ENCODE measurements at places on chromosomes 16 and 17.

- no peak for DNase-seq
Observed at GRCh38 chr16:62105244-62105643, 69.0 kb upstream of the CDH8 start.

- peak; percentile 96 for DNase-seq
Observed at GRCh38 chr17:77086433-77087010, 54.2 kb upstream of the SEC14L1 start.

DNA sequence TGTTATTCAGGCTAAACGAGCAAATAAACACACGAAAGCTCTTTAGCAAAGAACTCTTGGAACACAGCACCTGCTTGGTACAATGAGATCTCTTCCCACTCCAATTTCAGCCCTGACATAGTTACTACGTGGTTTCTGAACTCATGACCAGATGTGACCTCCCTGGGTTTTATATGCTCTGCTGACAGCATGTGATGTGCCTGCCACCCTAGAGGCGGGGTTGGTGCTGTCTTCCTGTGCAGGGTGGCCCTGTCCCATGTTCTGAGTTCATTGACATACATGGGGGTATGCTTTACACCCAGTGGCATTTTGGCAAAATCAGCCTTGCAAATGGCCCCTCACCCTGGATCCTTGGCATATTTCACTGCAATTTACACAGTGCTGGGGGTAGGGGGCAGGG is 475.3 kb upstream of the ZFHX3 start:
- no peak for DNase-seq

GRCh38 chr16:88120812-88121211 is 169.6 kb downstream of the BANP start:
- no peak for DNase-seq
